Osteoblast (primary cell): ENCODE measurements at places on chromosomes 12 and 14. TPM values are rescaled to one million over a fixed set of nuclear protein-coding genes. Genes with fewer than 3 reads are reported as not detected.
A peak's percentile ranks its signal among the peaks of the same experiment; 100 is the strongest.

GRCh38 chr14:73740618-73741326 lies 26.6 kb upstream of the PNMA1 start:
- DNase-seq: peak; percentile 80
- peaks cover 53% of the 10 kb centered on the region for H3K4me1 ChIP-seq
- no peaks in the 10 kb centered on the region for H3K27me3 ChIP-seq
- peaks cover 33% of the 10 kb centered on the region for H3K36me3 ChIP-seq
- peak overlapping the region; percentile 69 for H3K27ac ChIP-seq
- H3K4me3 ChIP-seq: peak overlapping the region; percentile 57

GRCh38 chr12:85872497-85873091 lies 1.5 kb upstream of the NTS start:
- no peaks in the 10 kb centered on the region for H3K27me3 ChIP-seq
- no peak overlapping the region for H3K27ac ChIP-seq
- no peaks in the 10 kb centered on the region for H3K4me1 ChIP-seq
- no peak overlapping the region for H3K4me3 ChIP-seq
- no peaks in the 10 kb centered on the region for H3K36me3 ChIP-seq
- DNase-seq: no peak

DNA sequence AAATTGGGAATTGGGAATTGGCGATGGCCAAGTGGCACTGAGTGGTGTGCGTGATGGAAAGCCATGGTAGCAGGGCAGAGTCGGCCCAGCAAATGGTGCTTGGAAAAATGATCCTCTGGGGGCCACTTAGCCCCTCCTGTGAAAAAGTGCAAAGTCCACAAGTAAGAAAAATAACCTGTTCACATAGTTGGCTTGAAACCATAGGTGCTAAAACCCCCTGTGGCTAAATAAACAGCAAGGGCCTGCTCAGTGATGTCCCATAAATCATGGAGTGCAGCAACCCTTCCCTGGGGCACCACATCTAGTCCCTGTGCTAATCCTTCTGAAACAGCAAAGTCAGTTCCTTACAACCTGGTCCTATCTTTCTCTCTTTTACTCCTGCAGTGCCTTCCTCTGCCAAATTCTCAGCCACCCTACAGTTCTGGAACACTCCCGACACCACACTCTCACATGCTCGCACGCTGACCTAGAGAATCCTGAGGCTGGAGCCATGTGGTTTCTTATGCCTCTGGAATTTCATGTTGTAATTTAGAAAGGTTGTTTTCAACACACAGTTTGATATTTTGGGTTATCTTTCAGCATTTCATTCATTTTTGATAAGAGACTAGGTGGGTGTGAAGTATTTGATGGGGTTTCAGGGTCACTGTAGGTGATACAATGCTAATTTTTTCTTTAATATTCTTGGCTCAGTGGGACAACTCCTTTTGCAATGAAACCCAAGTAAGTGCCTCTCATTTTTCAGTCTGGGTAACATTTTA lies 123.6 kb downstream of the SMOC1 start:
- peaks cover 33% of the 10 kb centered on the region for H3K4me1 ChIP-seq
- H3K27me3 ChIP-seq: no peaks in the 10 kb centered on the region
- no peak overlapping the region for H3K4me3 ChIP-seq
- DNase-seq: no peak

DNA sequence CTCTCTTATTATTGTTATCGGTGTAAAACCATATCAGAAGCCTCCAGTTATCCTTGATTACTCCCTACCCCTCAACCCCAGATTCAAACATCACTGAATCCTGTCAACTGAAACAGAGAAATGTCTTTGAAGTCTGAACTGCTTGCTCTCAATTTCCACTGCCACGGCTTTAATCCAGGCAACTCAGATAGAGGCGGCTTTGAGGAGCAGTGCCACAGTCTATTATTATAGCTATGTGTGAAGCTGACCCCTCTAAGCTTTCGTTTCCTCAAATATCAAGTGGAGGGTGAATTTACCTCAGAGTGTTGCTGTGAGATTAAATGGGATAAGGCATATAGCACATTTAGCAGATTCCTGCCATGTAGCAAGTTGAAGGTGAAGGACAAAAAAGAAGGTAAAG lies 49.0 kb upstream of the PDE3A start:
- H3K36me3 ChIP-seq: no peaks in the 10 kb centered on the region
- peaks cover 12% of the 10 kb centered on the region for H3K4me1 ChIP-seq
- no peak overlapping the region for H3K27ac ChIP-seq
- no peaks in the 10 kb centered on the region for H3K27me3 ChIP-seq
- peak overlapping the region; percentile 3 for H3K4me3 ChIP-seq

- no peak overlapping the region for H3K4me3 ChIP-seq
- no peak for DNase-seq
- H3K27ac ChIP-seq: no peak overlapping the region
Measured at GRCh38 chr14:20799456-20799891, 3.2 kb downstream of the RNASE1 start.

The FAM216A gene
- 7.2 and 8.3 TPM in 2 replicates for total RNA-seq

The MYF5 gene
- not detected in 2 replicates for total RNA-seq

DNA sequence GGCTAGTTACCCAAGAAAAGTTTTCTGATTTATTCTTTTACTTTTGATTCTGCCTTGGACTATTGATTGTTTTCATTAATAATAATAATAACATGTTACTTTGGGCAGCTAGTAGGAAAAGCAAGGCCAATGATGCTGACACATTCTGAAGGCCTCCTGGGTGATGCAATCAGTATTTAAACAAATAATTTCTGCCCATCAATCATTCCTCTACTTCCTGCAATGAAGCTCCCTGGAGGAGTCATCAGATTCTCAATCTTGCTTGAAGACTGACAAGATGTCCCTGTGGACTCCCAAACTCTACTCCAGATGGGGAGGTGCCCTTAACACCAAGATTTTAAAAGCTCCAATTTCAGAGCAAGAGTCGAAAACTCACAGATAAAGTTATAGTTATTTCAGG lies at the start of gene SPX:
Gene SPX, plus strand, starts transcription at position 244 of the 400 bp plus-strand sequence. CDS start 177 bp downstream, outside the sequence.
- no peaks in the 10 kb centered on the region for H3K36me3 ChIP-seq
- H3K27ac ChIP-seq: no peak within 1 kb of the TSS
- peaks cover 9% of the 10 kb centered on the region for H3K4me1 ChIP-seq
- H3K4me3 ChIP-seq: peak within 1 kb of the TSS; percentile 75
- H3K27me3 ChIP-seq: peaks cover 13% of the 10 kb centered on the region

The AQP6 gene
- total RNA-seq: not detected in 2 replicates

GRCh38 chr14:96140952-96141351 lies 63.7 kb upstream of the BDKRB2 start:
- no peaks in the 10 kb centered on the region for H3K36me3 ChIP-seq
- DNase-seq: peak; percentile 60
- peaks cover 39% of the 10 kb centered on the region for H3K4me1 ChIP-seq
- H3K27ac ChIP-seq: peak overlapping the region; percentile 49
- H3K27me3 ChIP-seq: no peaks in the 10 kb centered on the region

GRCh38 chr12:103586132-103586531 lies 941 bp upstream of the STAB2 start:
- no peak overlapping the region for H3K27ac ChIP-seq
- no peak overlapping the region for H3K4me3 ChIP-seq
- H3K27me3 ChIP-seq: peaks cover 17% of the 10 kb centered on the region
- DNase-seq: no peak
- H3K4me1 ChIP-seq: no peaks in the 10 kb centered on the region
- no peaks in the 10 kb centered on the region for H3K36me3 ChIP-seq
